ENCODE measurements at places on chromosomes 1 and 21.

- DNase-seq = no peak
Observed at GRCh38 chr1:111370871-111371270, 56.7 kb downstream of the OVGP1 start.

DNA sequence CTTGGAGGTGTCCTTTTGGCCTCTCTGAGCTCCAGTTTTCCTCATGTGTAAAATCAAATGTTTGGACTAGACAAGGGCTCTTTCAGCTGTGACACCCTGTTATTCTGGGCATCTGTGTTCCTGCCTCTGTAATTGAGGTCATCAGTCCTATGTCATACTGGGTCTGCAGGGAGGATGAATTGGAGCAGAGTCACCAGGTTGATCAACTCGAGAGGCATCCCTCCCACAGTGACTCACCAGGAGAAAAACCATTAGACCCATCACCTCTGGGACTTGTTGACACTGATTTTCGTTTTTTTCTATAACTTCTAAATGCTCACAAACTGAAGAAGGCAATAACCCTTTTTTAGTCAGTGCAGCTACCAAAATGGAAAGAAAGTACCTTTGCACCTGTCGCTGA lies 82.2 kb downstream of the ST6GALNAC5 start:
- DNase-seq = no peak

DNA sequence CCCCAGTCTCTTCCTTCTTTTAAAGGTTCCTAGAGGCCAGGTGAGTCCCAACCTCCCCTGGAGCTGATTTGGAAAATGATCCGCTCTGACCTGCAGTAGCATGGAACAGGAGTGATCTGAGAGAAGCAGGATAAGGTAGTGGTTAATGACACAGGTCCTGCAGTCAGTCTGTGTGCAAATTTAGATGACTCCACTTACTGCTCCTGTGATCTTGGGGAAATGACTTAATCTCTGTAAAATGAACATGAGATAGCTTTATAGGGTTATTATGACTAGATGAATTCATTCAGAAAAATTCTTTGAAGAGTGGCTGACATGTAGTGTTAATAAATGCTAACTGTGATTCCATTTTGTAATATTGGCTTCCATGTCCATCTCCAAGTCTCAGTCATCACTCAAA lies 374.9 kb upstream of the CAMK1G start:
- no peak for DNase-seq

GRCh38 chr21:16193496-16194094 lies 463.8 kb downstream of the USP25 start:
- no peak for DNase-seq

Data from activated CD8-positive, alpha-beta memory T cell treated with anti-CD3 and anti-CD28 coated beads for 24 hours (primary cell).